A375 (cell line): ENCODE measurements at places on chromosomes 5 and 9. TPM values are rescaled to one million over a fixed set of nuclear protein-coding genes. Genes with fewer than 3 reads are reported as not detected.

PDE6A gene
- total RNA-seq: 0.11 and 0.49 TPM in 2 replicates

BTNL3 gene
- total RNA-seq: not detected in 2 replicates

SLC34A1 gene
- 0.34 and 0.61 TPM in 2 replicates for total RNA-seq

ADAMTS12 gene
- 15.2 and 15.6 TPM in 2 replicates for total RNA-seq

NOXA1 gene
- total RNA-seq: 0.56 and 1.2 TPM in 2 replicates

OTULINL gene
- total RNA-seq: 1.3 and 1.7 TPM in 2 replicates

SLC34A3 gene
- not detected in 2 replicates for total RNA-seq

CDH9 gene
- total RNA-seq: 0.27 TPM in 1 of 2 replicates, not detected in the other

SEC61B gene
- 73.2 and 90.9 TPM in 2 replicates for total RNA-seq
